ENCODE measurements at places on chromosomes 2 and 18.

DNA sequence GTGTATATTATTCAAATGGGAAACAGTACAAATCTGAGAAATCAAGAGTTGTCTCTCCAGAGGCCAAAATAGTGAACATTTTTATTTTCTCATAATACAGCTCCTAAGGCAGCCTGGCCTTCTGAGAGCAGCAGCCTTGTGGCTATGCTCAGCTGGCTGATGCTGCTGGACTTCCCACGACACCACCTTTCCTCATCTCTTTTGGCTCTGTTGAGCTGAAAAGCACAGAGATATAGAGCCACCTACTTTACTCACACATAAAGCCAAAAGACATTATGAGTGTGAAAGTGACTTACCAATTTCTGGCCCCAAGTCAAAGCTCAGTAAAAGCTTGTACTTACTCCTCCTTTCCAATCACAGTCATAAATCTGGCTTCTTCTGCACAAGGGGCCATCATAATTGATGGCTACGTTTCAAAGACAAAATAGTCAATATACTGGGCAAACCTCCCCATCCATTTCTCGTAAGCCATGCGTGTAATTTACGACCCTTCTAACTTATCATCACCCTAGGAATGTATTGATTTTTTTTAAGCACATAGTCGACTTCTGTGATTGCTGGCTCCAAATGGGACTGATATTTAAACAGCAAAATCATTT lies 18.6 kb upstream of the REG3A start:
- DNase-seq: no peak

DNA sequence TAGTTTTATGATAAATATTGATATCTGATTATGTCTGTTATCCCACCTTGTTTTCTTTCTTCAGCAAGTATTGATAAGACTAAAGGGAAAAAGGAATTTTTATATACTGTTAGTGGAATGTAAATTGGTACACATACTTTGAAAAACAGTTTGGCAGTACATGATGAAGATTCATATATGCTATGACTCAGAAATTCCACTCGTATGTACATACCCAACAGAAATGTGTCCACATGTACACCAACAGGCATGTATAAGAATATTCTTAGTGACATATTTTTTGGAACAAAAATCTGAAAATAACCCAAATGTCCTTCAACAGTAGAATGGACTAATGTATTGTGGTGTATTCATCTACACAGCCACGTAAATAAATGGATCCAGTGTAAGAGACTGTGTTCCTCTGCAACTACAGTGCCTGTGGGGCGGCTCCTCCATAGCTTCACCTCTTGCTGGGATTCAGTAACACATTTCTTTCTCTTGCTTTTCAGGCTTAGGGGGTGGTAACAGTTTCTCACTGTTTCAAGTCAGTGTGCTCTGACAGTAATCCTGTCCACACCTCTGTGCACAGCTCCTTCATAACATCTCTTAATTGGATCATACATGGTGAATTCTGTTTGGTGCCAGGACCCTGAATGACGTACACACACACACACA lies 35.5 kb upstream of the ALMS1 start:
- no peak for DNase-seq

DNA sequence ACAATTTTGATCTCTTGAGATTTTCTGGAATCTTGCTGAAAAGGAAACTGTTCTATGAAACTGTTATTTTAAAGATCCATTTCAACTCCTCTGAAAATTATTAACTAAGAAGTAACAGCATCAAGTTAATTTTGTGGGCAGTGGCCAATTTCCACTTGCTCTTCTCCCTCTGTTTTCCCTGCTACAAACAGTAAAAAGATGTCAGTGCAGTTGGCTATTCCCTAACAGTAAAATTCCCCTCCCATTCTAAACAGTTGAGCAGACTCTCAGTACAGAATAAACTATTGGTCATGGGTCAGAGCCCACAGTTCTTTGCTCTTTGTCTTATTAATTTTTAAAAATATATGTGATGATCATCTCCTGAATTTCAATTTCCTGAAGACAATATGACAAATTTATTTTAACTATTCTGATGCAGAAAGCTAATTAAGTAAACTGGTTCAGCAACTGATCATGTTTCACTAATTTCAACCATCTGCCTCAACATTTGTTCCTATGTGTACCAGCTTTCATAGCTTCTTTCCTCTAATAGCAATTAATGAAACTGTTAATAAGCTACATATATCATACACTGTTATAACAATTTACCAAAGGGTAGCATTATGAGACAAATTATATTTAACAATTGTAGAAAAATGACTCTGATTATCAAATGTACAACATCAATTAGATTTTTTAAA lies 41.1 kb upstream of the GALNT5 start:
- DNase-seq: no peak

GRCh38 chr2:67446491-67446911 lies 49.4 kb downstream of the ETAA1 start:
- DNase-seq: no peak

DNA sequence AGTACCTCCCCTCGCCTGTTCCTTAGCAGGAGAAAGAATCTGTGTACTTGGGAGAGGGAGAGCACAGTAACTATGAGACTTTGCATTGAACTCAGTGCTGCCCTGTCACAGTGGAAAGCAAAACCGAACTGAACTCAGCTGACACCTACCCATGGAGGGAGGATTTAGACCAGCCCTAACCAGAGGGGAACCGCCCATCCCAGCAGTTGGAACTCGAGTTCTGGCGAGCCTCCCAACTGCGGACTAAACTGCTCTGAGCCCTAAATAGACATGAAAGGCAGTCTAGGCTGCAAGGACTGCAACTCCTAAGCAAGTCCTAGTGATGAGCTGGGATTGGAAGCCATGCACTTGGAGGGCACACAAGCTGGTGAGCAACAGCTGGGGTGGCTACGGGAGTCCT lies 110.4 kb downstream of the GRB14 start:
- DNase-seq: no peak

DNA sequence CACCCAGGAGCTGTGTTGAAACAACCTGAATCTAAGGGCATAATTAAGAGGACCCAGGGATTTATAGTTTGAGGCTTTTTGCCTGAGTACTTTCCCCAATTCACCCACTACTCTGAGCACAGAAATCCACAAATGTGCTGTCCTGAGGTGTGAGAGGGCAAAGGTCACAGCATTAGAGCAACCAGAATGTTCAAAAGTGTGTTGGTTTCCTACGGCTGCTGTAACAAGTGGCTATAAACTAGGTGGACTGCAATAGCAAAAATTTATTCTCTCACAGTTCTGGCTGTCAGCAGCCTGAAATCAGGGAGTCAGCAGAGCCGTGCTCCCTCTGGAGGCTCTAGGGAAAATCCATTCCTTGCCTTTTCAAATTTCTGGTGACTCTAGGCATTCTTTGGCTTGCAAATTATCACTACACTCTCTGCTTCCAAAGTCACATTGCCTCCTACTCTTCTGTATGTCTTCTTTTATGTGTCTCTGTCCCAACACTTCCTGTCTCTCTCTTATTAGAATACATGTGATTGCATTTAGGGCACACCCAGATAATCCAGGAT lies 91.4 kb upstream of the TACR1 start:
- no peak for DNase-seq

GRCh38 chr2:100941646-100942240 lies 60.3 kb upstream of the RPL31 start:
- no peak for DNase-seq

DNA sequence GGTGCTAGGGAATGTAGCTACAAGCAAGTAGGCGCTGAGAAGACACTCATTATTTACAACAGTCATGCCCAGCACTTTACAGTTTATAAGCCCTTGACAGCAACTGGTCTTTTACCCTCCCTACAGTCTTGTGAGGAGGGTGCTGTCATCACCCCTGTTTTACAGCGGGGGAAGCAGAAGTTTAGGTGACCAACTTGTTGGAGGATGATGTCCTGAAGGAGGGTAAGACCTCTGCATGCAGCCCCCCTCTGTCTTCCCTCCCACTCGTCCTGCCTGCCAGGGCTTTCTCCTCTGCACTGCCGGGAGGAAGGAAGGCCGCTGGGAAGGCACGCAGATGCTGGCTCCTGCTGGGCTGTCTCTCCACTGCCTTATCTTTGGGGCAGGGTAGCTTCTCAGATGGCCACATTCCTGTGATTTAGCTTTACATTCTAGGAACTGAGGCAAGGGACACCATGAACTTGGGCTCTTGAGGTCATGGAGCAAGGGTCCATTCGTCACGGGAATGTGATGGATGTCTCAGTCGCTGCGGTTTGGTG lies 972 bp downstream of the IL1R1 start:
- no peak for DNase-seq

GRCh38 chr18:22946217-22946616 lies 13.1 kb downstream of the RBBP8 start:
- DNase-seq: no peak

DNA sequence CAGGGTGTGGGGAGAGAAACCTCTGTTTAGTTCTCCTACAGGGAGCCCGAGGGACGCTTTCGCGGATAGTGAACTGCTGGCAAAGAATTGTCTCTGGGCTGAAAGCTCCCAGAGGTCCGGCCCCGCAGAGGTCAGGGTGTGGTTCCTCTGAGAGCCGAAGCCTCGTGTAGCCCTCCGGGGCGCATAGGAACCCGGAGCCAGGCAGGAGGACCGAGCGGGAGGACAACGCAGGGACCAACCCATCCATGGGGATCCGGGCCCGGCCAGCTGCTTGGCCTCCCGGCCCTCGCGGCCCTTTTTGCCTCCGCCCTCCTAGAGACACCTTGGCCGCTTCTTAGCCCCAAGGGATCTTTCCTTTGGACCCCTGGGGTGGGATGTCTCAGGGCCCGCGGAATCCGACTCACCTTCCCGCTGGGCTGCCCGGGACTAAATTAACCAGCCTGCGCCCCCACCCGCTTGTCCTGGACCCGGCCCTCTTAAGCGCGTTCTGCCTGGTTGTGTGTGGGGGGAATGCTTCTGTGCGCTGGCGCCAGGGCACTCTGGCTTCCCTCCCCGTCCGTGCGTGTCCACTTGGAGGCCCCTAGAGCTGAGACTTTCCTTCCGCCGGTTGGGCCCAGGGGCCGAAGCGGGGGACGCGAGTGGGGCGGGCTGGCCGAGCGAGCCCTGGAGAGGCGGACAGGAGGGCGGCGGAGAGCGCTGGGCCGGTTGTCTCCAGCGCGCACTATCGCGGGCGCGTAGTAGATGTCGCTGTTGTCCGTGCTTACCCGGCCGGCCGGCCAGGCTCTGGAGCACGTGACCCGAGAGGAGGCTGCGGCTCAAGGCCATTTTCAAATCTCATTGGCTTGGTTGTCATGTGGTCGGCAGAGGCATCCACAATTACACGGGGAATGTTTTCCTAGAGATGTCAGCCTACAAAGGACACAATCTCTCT lies at the start of gene HOXD10:
TSS of gene HOXD10 (plus strand) at position 896 of the 931 bp plus-strand sequence. CDS start 56 bp downstream, outside the sequence.
- DNase-seq: no peak

DNA sequence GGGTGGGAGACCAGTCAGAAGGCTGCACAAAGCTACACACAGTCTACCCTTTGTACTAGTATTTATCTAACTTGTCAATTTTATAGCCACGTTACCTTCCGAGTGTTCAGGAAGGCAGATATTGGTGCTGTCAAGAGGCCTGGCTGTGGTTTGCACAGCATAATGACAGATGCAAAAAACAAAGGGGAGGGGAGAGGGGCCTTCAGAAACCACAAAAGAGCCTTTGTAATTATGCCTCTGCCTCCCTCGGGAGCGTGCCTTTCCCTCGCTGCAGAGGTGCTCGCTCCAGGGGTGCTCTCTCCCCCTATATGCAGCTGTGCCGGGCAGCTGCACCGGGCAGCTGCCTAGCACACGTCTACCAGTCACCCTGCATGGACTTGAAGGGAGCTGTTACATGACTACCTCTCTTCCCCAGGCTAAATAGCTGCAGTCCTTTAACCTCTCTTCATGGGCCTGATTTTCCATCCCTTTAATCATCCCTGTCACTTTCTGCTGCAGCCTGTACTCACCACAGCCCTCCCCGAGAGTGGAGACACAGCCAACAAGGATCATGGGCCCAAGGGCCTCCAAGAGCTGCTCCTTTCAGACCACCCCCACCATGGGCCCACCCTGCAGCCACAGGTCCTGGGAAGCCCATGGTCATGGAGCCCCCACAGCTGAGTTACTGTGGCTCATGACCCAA lies 168.4 kb upstream of the PKDCC start:
- DNase-seq: no peak

DNA sequence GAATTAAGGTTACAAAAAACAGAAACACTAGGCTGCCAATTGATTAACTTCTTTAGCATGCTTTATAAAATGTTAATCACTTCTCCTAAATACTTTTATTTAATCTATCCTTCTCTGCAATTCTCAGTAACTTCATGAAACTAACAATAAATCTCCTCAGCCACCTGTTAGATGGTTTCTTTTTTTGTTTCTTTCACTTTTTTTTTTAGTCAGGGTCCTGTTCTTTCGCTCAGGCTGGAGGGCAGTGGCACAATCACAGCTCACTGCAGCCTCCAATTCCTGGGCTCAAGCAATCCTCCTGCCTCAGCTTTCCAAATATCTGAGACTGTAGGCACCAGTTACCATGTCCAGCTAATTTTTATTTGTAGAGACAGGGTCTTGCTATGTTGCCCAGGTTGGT lies 213.4 kb upstream of the STK17B start:
- no peak for DNase-seq

DNA sequence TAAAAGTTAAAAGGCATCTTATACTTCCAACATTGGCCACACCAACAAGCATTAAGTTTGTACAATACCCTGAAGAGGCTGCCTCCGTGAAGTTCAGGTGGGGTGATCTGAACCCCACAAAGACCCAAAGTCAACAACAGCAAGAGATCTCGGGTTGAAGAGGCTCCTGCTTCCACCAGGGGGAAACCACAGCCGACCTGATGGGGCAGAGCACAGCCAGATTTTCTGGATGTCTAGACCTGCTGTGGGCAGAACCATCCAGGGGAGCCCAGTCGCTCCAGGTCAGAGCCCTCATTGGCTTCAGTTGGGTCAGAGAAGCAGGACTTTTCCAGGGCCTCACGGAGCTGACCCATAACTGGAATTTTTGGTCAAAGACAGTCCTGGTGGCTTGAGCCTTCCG lies 66.5 kb upstream of the ACKR3 start:
- no peak for DNase-seq

- no peak for DNase-seq
Observed at GRCh38 chr2:44954889-44955592, 13.5 kb downstream of the SIX3 start.

- no peak for DNase-seq
Observed at GRCh38 chr2:64607381-64608304, 46.1 kb downstream of the SERTAD2 start.

- DNase-seq: no peak
Observed at GRCh38 chr2:219406861-219407230, 11.3 kb upstream of the DES start.

DNA sequence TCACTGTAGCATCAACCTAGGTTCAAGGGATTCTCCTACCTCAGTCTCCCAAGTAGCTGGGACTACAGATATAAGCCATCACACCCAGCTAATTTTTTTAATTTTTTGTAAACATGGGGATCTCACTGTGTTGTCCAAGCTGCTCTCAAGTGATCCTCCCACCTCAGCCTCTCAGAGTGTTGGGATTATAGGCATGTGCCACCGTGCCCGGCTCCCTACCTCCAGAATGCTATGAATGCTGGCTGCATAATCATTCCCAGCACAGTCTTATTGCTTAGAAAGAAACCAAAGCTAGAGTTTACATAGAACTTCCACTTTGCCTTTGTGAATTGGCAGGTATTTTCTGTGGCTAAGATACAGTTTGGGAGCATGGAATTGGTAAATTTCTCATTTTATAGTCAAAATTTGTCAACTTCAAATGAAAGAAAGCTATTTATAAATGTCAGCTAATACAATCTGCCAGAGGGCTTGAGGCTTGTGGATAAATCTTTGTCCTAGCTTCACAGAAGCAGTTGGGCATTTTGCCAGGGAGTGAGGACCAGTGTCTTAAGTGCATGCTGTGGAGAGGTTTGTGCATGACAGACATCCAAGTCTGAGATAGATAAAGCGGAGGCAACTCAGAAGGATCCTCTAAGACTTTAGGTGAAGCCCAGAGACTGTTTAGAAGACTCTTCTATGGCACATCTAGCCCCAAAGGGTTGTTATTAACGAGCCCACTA lies 175.4 kb downstream of the ANTXR1 start:
- DNase-seq: no peak

GRCh38 chr2:239116456-239117246 lies 268.8 kb downstream of the TWIST2 start:
- DNase-seq: no peak
